ENCODE measurements at places on chromosomes 5 and 9. TPM values are rescaled to one million over a fixed set of nuclear protein-coding genes. Genes with fewer than 3 reads are reported as not detected.

Gene OR13D1
- not detected for total RNA-seq

Gene C6
- not detected for total RNA-seq

Gene SNCB
- 3.5 TPM for total RNA-seq

Gene DBH
- not detected for total RNA-seq

Gene MCTP1
- 3.0 TPM for total RNA-seq

Gene SLC6A3
- 0.61 TPM for total RNA-seq

GRCh38 chr5:17316970-17317459, 99.6 kb downstream of the BASP1 start:
- no peak for DNase-seq

DNA sequence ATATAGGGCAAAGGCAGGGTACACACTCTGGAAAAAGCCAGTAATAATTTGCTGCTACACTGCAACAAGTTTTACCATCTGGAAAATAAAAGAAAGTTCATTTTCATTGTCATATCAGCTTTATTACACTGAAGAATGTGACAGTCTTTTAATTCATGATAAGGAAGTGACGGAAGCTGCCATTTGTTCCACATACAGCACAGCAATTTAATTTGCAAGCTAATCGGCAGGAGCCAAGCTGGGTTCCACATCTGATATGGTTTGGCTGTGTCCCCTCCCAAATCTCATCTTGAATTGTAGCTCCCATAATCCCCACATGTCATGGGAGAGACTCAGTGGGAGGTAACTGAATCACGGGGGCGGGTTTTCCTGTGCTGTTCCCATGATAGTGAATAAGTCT, 16.5 kb downstream of the PRELID2 start:
- DNase-seq, result no peak

- no peak for DNase-seq
Measured at GRCh38 chr9:134388976-134389375, 62.7 kb downstream of the RXRA start.

DNA sequence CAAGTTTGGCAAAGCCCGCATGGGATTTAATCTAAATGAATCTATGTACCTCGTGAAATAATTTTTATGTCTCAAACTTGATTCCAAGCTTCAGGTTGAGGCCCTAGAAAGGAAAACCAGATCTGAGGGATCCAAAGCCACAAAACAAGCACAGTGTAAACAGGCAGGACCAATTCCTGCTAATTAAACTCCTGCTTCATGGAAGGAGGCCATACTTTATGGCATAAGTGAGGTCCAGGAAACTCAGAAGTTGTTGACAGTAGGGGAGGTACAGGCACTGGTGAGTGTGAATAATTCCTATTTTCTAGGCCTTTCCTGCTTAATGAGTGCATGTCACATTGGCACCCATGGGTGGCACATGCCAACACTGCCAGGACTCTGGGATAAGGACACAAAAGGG, 648.6 kb upstream of the SGCD start:
- DNase-seq, result no peak

DNA sequence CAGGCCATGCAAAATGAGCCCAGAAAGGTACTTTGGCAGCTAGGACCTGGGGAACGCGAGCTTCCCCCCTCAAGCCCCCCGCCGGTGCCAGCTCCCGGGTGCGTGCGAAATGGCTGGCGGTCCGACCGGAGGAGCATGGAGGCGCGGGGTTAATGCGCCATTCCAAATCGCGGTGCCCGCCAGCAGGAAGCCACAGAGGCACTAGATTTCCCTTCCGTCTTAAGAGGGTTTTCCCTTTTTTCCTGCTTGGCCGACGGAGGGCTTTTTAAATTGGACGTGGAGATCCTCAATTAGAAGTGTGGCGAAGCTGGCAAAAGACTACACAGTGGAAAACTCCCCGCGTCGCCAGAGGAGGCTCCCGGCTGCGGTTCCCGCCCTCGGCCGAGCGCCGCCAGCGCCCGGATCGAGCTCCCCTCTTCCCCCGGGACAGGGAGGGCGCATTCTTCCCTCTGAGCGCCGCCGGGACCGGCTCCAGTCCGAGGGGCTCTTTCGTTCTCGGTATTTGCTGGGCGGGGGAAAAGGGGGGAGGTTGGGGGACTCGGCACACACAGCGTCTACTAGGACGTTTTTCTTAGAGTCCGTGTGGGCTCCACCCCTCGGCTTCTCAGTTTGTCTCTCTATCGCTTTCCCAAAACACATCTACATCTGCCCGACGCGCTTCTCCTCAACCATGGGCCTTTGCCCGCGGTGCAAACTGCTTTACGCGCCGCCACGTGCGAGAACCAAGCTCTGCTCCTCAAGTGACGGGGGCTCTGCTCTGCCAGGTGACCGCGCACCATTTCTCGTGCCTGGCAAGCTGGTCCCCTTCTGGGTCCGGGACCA, 3.0 kb downstream of the GDNF start:
- DNase-seq, result peak; percentile 63

GRCh38 chr9:8188723-8189407, 389.3 kb upstream of the DMAC1 start:
- DNase-seq, result no peak

DNA sequence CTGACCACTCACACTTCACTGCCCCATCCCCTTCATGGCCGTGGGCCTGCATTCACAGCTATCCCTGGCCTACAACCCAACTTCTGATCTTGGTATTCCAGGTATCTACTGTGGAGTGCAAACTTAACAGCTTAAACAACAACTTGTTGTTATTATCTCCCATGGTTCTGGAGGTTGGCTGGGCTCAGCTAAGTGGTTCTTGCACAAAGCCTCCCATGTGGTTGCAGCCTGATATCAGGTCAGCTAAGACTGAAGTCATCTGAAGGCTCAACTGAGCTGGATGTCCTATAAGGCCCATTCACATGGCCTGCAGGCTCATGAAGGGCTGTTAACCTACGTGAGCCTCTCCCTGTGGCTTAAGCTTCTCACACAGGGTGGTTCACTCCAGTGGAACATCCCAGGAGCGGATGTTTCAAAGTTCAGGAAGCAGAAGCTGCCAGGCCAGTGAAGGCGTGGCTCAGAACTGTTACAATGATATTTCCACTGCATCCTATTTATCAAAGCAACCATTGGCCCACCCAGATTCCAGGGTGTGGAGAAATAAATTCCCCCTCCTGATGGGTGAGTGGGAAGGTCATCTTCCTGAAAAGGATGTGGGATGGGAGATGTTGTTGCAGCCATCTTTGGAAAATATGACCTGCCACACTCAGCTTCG, 30.0 kb upstream of the TRIO start:
- DNase-seq, result no peak

GRCh38 chr5:157665467-157666070, 5.8 kb upstream of the C5orf52 start:
- DNase-seq, result no peak

DNA sequence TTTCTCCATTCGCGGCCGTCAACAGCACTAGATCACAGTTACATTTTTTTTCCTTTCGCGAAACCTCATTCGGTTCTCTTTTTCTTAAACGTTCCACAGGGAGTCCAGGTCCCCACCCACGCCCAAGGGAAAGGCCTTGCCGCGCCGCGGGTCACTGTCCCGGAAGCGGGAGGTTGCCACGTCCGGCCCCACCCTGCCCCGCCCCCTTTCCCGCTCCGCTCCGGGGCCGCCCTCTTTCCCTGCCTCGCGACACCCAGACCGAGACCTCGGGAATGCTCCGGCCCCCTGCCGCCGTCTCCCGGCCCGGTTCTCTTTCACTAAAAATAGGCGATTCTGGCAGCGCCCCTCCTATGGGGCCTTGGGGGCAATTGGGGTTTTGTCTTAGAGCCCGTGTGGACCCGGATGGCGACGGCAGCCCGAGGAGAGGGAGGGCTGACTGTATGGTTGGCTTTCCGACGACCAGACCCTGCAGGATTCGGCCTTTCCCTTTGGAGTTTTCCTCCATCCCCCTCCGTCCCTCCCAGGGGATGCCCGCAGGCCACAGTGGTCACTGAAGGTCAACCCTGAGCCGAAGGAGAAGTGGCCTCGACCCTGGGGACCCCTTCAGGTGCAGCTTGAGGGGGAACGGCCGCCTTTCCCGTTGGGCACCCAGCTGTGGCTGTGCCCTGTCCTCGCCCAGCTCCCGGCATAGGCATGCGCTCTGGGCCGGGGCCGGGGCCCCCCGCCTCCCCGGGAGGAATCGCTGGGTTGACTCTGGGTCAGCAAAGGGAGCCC, 2.8 kb upstream of the RACK1 start:
- DNase-seq, result peak; percentile 84

DNA sequence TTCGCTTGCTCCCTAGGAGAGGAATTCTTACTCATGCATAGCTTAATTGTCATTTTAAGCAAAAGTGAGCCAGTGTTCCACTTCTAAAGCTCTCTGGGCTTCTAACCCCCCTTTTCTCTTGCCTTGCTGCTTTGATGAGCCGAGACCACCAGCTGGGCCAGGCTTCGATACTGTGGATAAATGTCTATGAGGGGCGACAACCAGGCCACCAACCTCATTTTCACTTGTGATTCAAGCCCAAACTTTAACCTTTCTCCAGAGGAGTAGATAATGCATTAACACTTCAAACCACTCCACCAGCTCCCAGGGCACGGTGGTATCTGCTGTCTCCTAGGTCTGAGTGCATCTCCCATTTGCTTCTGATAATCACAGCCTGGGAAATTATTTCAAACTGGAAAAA, 205.6 kb downstream of the PSAT1 start:
- no peak for DNase-seq

GRCh38 chr9:71990466-71990865, 69.9 kb downstream of the C9orf57 start:
- no peak for DNase-seq

GRCh38 chr9:6584881-6585597, 60.5 kb downstream of the GLDC start:
- DNase-seq, result no peak

DNA sequence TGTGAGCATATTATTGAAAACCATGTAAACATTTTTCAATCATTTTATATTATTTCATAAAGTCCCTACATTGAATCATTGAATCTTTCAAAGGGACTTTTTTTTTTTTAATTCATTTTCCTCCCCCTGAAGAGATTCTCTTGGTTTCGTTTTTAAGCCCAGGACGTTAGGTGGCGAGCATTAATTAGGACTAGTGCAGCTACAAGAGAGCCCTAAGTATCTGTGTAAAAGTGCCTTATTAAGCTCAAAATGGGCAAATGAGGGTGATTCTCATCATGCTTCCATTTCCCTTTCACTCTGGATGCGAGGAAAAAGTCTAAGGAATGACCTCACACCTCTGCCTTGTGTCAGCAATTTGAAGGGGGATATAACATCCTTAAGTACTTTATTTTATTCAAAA, 517.9 kb upstream of the ITGA1 start:
- no peak for DNase-seq

All from H9 (cell line).